ENCODE measurements at places on chromosomes 2 and 18.

DNA sequence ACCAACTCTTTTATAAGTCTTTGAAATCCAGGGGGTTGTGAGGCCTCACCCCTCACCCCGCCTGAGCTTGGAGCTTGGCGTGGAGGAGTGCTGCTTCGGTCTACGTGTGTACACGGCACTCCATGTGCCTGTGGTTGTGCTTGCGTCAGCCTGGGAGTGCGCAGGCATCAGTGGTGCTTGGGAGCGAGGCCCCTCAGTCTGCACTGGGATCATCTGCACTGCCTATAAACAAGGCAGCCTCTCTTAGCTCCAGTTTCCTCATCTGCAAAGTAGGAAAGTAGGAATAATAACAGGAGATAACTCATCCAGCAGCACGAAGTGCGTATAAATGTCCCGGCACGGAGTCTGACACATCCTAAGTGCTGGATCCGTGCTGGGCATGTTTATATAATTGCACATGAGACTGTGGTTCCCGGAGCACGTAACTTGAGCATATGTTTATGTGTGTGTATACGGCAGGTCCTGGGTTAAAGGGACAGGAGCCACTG lies 1.2 kb downstream of the GYPC start:
- DNase-seq = no peak

GRCh38 chr2:62808554-62808953 lies 103.0 kb downstream of the EHBP1 start:
- no peak for DNase-seq

GRCh38 chr2:10432311-10433181 lies 15.6 kb downstream of the ODC1 start:
- no peak for DNase-seq

GRCh38 chr2:241555711-241556110 lies 2.8 kb upstream of the BOK start:
- DNase-seq = no peak

DNA sequence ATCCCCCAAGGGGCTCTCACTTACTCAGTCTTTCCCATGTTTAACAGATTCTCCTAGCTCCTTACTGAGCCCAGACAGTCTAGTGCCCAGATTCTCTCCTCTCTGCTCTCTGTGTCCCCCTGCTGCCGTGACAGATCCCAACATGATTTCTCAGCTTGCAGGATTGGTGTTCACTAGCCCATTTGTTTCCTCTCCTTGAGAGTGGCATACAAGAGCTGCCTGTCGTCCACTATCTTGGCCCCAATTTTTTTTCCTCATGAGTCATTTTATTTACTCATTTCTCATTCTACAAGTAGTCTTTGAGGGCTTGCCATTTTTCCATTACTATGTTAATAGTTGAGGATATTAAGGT lies 199.9 kb upstream of the FN1 start:
- no peak for DNase-seq

DNA sequence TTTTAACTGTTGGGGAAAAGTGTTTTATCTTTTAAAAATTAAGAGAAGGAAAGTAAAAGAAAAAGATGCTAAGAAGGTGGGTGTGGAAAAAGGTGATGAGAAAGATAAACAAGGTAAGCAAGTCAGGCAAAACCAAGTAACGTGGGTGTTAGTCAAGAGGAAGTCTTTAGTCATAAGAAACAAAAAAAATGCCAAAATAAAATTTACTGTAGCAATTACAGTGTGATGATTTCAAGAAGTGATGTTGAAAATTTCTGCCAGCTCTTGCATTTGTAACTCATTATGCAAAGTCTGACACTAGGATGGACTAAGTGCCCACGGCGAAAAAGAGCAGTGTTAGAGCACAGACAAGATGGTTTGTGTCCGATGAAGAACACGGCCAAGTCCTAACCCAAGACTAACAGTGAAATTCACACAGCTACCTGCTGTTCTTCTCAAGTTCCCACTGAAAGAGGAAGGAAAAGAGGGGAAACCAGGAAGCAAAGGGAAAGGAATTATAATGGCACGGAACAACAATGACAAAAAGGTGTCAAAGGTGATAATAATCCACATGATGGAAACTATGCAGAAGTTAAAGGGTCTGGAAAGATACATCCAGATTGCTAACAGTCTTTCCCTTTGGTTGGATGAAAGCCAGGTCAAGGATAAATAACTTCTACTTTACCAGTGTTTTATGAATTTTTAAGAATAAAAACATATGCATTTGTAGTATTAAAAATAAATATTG lies 34.1 kb downstream of the NOL10 start:
- DNase-seq = no peak

DNA sequence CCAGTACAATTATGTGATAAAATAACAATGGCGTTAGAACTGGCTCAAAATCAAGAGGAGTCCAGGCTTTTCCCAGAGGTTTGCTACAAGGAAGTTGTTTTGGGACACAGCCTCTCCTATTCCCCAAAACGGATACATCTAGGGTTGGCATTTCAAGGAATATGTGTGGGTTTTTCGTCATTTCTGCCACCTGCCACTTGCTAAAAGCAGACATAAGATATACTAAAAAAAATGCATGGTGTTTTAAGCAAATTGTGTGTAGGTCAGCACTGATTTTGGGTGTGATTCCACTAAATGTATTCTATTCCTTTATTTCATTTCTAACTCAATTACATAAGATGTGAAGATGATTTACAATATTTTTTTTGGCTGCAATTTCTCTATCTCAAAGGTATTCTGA lies 36.4 kb upstream of the GCG start:
- DNase-seq = no peak

DNA sequence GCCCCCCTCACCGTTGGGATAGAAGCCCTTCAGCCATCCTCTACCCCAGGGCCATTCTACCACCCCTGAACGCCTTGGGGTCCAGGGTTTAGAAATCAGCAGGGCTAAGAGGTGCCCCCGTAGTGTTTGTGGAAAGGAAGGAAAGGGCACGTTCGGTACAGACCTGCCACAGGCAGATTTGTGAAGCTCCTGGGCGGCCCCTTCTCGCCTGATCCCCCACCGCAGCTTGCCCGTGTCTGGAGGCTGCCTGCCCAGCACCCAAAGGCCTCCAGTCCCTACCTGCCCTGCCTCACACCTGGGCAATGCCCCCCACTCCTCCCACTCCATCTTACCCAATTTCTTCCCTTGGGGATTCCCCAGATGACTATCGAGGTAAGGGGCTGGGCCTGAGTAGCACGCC lies 21.2 kb downstream of the ATP6V1C2 start:
- DNase-seq = no peak

GRCh38 chr2:135557530-135557929 lies 26.2 kb downstream of the R3HDM1 start:
- DNase-seq = no peak

GRCh38 chr2:160735696-160736095 lies 242.1 kb upstream of the RBMS1 start:
- no peak for DNase-seq

DNA sequence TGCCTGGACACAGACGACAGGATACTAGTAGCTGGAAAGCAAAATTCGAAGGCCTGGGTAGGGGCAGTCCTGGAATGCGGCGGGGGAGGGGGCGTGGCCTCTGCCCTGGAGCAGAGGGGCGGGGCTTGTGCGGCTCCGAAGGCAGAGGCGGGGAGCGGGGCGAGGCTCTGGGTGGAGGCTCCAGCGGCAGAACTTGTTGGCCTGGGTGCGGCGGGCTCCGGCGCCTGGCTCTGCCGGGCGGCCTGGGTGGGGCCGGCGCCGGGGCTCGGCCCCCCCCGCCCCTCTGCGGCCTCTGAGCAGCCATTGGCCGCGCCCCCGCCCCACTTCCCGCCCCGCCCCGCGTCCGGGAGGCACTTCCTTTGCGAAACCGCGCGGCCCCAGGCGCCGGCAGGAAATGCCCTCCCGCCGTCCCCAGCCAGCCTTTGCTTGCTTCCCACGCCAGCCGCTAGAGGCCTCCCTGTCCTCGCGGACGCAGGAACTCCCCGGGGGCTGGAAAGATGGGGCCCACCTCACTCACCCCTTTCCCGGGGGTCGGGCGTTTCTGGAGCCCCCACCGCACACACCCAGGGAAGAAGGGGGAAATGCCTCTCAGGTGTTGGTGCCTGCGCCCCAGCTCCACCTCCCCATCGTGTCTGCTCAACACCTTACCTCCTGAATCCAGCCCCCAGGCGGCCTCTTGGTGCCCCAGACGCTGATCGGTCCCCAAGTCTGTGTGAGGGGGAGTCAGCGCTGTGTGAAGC lies 6.7 kb downstream of the CTDSP1 start:
- DNase-seq = peak; percentile 91

DNA sequence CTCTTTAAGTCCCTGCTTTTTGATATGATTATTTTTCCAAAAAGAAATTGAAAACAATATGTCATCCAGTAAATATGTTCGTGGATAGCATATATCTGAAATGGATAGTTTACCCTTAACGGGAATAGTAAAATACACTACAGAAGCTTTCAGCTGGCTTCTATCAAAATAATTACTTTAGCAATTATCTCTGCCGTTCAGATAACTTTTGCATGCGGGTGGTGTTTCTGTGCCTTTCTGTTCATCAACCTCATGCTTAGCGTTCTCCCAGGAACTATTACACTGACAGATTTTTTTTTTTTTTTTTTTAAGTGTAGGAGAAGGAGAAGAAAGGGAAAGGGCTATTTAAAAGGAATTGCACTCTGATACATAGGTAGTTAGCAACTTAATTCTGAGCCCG lies 53.6 kb downstream of the TSHZ1 start:
- DNase-seq = no peak

- no peak for DNase-seq
Observed at GRCh38 chr2:46563186-46563585, 83.8 kb downstream of the TMEM247 start.

DNA sequence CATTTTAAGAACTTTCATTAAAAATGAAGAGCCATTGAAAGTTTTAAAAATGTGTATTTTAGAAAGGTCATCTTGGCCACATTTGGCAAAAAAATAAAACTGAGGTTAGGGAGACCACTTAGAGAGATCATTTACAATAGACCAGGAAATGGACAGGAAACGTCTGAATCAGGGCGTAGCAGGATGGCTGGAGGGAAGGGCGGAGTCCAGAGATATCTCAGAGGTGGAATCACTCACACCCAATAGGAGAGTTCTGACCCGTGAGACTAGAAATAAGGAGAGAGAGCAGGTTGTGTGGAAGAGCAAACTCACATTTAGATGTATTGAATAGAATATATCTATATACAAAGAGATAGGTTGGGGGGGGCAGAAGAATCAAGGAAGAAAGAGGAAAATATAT lies 373.4 kb downstream of the METTL4 start:
- no peak for DNase-seq

- peak; percentile 31 for DNase-seq
Observed at GRCh38 chr2:141534666-141535362, 596.0 kb downstream of the LRP1B start.

GRCh38 chr2:8168022-8168717 lies 513.7 kb upstream of the ID2 start:
- DNase-seq = no peak

GRCh38 chr2:194735837-194736542 lies 921.0 kb upstream of the SLC39A10 start:
- no peak for DNase-seq

- no peak for DNase-seq
Observed at GRCh38 chr2:157076526-157077161, 180.9 kb upstream of the GALNT5 start.

Measured in NAMALWA (cell line).